ENCODE measurements at places on chromosomes 12 and 14.

DNA sequence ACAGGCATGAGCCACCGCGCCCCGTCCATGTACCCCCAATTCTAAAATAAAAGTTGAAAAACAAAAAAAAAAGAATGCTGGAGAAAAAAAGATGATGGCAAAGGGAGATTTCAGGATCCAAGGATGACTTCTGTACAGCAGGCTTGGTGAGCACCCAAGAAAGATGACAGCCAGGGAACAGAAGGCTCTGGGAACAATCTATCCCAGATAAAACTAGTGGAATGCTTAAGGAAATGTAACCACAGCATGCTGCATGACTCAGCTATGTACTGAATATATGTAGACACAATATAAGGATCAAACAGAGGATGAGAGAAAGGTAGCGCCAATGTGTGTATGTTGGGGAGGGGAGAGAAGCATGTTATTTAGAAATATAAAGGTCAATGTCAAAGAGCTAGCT, 123.7 kb upstream of the TMTC1 start:
- DNase-seq, result no peak

GRCh38 chr14:104341532-104342434, 203.4 kb downstream of the KIF26A start:
- no peak for DNase-seq

DNA sequence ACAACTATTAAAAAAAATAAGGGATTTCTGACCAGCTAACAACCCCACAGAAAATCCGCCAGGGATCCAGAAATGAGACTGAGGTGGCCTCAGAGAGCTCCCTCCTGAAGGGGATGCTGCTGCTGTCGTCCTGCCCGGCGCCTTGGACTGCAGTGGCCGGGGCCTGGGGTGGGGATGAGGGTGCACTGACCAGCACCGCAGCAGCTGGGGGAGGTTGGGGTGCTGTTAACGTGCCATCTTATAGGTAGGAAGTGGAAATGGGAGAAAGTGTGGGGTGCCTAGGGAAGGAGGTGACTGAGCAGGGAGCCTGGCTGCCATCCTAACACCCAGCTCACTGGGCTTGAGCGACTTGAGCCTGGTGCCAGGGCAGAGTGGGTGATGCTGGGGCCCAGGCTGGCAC, 32.0 kb downstream of the DDX11 start:
- no peak for DNase-seq

GRCh38 chr12:121238604-121239350, 28.8 kb downstream of the P2RX4 start:
- DNase-seq, result no peak

DNA sequence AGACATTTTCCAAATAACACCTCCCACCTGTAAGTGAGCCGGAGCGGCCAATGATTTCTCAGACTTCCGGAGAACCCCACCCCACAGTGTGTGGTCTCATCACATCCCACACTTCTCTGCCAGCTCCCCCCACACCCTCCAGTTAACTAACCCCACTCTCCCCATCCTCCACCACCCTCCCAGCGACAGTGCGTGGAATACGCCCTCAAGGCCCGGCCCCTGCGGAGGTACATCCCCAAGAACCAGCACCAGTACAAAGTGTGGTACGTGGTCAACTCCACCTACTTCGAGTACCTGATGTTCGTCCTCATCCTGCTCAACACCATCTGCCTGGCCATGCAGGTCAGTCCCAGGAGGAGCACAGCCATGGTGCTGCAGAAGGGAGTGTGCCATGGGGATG, 184.4 kb upstream of the FKBP4 start:
- no peak for DNase-seq

- no peak for DNase-seq
These were observed 32.1 kb upstream of the C2CD5 start for GRCh38 chr12:22576473-22576872.

DNA sequence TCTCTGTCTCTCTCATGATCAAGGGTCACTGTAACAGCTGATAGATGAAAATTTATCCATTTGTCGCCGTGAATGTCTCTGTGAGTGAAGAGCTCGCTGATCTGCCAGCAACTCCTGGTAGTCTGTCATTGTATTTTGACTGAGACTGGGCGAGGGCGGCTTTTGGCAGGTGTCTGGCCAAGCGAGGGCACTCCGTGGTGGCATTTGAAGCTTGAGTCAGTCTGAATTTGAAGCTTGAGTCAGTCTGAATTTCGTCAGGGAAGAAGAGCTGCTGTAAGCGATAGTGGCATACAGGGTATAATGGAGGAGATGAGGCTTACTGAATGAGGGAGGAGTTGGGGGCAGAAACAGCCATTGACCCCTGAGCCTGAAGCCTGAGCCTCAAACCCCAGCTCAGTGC, 56.8 kb upstream of the FAM181A start:
- no peak for DNase-seq

GRCh38 chr12:8899830-8900229, 14.5 kb upstream of the PHC1 start:
- no peak for DNase-seq

GRCh38 chr12:42683933-42684801, 94.6 kb upstream of the PRICKLE1 start:
- no peak for DNase-seq

GRCh38 chr14:93708800-93709199, 79.5 kb downstream of the PRIMA1 start:
- DNase-seq, result no peak

GRCh38 chr12:119375883-119376190, 41.3 kb downstream of the CCDC60 start:
- no peak for DNase-seq

DNA sequence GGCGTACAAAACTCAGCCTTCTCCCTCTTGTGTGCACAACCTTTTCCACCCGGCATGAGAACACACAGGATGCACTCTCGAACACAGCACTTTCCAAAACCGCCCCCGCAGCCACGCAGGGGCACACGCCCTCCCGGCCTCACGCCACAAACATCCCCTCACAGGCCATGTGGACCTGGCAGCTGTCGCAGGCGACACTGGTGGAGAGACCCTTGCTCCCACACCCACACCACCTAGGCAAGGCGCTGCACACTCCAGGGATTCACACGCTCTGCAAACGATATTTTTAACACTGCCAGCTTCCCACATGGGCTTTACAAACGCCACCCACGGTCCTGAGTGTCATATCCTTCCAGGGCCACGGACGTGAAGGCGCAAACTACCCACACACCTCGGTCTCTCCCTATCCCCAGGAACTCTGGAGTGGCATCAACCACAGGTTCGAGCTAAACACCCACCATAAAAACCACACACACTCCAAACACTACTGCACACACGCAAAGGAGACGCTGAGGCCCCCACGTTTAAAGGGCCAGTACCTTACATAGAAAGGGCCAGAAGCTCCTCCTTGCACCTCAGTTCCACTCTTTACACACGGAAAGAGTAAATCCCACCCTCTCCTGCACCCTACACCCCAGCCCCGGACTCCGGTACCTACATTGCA, 12.4 kb upstream of the ITGB7 start:
- peak; percentile 67 for DNase-seq

- no peak for DNase-seq
These were observed 33.9 kb downstream of the BHLHE41 start for GRCh38 chr12:26090836-26091510.

- DNase-seq, result no peak
These were observed 11.0 kb downstream of the MDM1 start for GRCh38 chr12:68321140-68321539.

GRCh38 chr12:30694412-30695198, 1.1 kb downstream of the IPO8 start:
- DNase-seq, result peak; percentile 4

GRCh38 chr14:81172881-81173280, 47.9 kb downstream of the GTF2A1 start:
- no peak for DNase-seq

DNA sequence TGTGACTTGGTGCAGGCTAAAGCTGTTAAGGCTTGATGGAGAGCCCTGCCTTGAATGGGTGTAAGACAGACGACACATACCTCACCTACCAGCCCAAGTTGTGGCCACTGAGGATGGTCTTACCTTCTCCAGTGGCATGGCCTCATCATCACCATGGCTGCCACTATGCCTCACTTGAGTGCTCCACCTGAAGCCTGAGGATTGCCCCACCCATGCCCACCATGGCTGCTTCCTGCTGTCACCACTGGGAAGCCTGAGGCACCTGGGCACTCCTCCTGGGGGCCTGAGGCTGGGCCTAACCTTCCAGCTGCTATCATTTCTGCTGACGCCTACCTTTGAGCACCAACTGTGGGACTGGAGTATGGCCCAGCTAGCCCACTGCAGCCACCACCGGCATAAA, 1605.7 kb upstream of the FLRT2 start:
- DNase-seq, result no peak

- DNase-seq, result no peak
These were observed 23.0 kb upstream of the ATP2B1 start for GRCh38 chr12:89731614-89732013.

DNA sequence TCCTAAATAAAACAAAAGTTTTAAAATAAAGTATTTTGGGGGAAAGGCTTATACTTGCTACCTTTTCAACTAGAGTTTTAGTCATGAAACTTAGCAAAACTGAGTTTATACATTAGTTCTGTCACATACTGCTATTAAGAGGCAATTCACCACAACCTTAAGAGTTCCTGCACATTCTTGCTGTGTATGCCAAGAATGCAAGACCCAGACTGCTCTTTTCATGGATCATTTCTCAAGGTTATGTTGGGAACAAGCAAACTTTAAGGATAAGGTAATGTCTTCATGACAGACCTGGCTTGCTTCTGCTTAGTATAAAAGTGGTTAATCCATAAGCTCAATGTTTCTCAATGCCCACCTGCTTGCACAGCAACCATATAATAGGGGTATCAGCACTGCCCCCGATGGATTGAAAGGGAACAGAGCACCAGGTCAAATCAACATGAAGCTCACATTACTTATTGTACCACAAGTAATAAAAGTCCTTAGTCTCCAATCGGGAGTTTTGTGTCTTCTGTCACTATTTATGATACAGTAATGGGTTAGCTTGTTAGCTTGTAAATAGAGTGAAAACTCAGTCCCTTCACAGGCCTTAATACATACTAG, 67.6 kb downstream of the KIF21A start:
- no peak for DNase-seq

- no peak for DNase-seq
These were observed 599 bp upstream of the CPSF6 start for GRCh38 chr12:69238589-69239351.

- no peak for DNase-seq
These were observed 43.0 kb downstream of the SPRING1 start for GRCh38 chr12:116694653-116695463.

GRCh38 chr14:47507861-47508260, 167.5 kb downstream of the MDGA2 start:
- no peak for DNase-seq

GRCh38 chr14:70988452-70988851, 81.2 kb downstream of the PCNX1 start:
- DNase-seq, result peak; percentile 47

- no peak for DNase-seq
These were observed 23.4 kb downstream of the COQ6 start for GRCh38 chr14:73973497-73973896.

GRCh38 chr12:31474751-31475150, 116.2 kb downstream of the DENND5B start:
- DNase-seq, result no peak

- DNase-seq, result no peak
These were observed 58.5 kb upstream of the PLXNC1 start for GRCh38 chr12:94089891-94090290.

DNA sequence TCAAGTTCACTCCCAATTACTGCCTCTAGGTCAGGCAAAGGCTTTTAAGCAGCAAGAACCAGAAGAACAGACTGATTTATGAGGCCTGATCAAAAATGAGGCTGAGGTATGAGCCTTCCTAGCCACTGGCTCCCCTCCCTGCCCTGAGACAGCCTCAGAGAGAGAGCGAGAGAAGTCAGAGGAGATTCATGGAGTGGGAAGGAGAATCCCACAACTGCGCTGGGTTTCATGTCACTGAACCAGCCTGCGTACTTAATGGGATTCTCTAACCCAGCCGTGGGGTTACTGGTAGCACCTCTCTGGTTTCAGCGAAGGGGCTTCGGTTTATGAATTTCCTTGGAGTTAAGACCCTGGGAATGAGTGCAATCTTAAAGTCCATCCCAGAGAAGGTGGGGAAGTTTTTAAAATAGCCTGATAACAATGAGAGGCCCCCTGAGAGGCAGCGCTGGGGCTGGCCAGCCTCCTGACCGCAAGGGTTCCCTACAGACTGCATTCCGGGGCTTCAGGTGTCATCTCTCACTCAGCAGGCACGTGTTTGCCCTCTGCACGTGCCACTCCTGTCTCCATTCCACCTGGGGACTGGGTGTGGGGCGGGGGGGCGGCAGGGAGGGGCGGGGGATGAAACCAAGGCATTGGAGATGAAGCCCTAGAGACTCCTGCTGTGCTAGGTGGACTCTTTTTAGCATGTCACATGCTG, 6.1 kb upstream of the GPRC5A start:
- DNase-seq, result no peak

Measured in CD4-positive, alpha-beta memory T cell (primary cell).